Activated CD4-positive, alpha-beta T cell treated with anti-CD3 and anti-CD28 coated beads, Interleukin-2, amount 10 ng/mL, durations not matched to agents 24 days and 14 days (primary cell): ENCODE measurements at places on chromosomes 5 and 9. TPM values are rescaled to one million over a fixed set of nuclear protein-coding genes. Genes with fewer than 3 reads are reported as not detected.

NTRK2 gene
- total RNA-seq = 2.3 and 2.4 TPM in 2 replicates

DNA sequence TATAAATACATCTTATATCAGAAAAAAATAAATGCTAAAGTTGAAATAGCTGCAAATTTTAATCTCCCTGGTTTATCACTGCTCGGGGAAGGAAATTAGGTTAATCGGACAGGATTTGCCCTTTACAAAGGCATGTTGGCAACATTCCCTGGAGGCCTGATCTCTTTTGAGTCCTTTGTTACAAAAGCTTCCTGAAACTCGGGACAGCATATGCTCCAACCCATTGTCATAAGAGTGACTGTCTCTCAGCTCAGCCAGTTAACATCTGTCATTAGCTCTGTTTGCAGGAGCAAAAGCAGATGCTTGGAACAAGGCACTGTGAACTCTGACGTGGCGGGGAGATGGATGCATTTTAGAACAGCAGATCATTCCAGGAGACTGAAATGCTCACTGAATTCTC, 80.6 kb downstream of the MYO10 start:
- H3K27ac ChIP-seq = no peak overlapping the region
- H3K27me3 ChIP-seq = no peaks in the 10 kb centered on the region
- H3K4me3 ChIP-seq = no peak overlapping the region
- H3K36me3 ChIP-seq = no peaks in the 10 kb centered on the region
- no peak for DNase-seq

DNA sequence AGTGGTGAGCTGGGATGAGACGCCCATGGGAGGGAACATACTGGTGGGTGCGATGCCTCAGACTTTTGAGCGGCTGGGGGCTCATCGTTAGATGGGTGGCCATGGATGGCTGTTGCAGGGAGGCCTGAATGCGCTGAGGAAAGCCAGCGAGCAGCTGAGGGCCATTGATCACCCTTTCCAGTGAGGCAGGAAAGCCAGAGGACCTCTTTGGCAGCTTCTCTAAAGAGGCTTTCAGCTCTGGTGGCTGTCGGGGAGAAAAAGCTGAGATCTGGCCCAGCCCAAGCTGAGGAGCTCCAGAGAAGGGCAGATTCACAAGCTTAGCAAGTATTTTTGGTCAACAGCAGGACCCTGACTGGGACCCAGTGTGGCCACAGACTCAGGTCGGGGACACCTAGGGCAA, 13.3 kb upstream of the VAV2 start:
- no peak overlapping the region for H3K27ac ChIP-seq
- no peak overlapping the region for H3K4me3 ChIP-seq
- H3K36me3 ChIP-seq = no peaks in the 10 kb centered on the region
- H3K27me3 ChIP-seq = no peaks in the 10 kb centered on the region
- no peak for DNase-seq
- no peaks in the 10 kb centered on the region for H3K4me1 ChIP-seq

OTP gene
- not detected in 2 replicates for total RNA-seq

CDC20B gene
- total RNA-seq = not detected in 2 replicates

DNA sequence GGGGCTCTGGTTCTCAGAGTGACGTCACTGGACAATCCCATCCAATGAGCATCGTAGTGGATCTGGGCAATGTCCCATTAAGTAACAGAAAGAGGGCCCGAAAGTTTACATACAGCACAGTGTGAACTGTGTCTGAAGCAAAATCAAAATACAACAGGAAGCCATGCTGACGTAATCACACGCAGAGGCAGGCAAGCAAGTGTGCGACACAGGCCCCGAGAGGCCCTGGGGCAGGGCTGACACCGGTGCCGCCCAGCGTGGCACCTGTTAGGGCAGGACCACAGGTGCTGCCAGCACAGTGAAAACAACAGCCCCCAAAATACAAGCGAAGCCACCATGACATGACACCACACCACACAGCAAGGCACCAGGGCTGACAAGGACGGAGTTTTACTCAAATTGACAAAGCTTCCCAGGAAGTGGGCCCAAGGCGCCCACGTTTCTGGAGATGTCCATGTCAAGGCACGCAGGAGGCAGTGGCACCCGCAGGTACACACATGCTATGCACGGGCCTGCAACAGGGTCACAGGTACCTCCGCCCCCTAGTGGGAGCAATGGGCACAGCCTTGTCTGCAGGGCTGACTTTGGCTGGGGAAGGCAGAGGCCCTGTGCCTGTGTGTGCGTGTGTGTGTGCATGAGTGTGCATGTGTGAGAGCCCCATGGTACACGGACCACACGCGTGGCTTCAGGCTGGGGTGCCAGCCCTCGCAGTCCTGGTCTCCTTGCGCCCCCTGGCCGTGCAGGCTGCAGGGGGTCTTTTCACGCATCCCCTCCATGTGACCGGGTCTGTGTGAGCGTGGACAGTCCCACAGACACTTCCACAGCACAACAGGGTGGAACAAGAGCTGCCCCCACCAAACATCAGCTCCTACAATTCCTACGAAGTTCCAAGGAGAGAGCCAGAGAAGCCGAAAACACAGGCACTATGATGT, 19.6 kb downstream of the QSOX2 start:
- DNase-seq = peak; percentile 90
- H3K4me1 ChIP-seq = peaks cover 11% of the 10 kb centered on the region
- H3K27ac ChIP-seq = no peak overlapping the region
- H3K36me3 ChIP-seq = peaks cover 26% of the 10 kb centered on the region
- no peak overlapping the region for H3K4me3 ChIP-seq

- H3K27me3 ChIP-seq = no peaks in the 10 kb centered on the region
- no peak overlapping the region for H3K4me3 ChIP-seq
- H3K27ac ChIP-seq = no peak overlapping the region
These were observed 81.3 kb downstream of the ADAMTSL1 start for GRCh38 chr9:18555105-18555883.

DNA sequence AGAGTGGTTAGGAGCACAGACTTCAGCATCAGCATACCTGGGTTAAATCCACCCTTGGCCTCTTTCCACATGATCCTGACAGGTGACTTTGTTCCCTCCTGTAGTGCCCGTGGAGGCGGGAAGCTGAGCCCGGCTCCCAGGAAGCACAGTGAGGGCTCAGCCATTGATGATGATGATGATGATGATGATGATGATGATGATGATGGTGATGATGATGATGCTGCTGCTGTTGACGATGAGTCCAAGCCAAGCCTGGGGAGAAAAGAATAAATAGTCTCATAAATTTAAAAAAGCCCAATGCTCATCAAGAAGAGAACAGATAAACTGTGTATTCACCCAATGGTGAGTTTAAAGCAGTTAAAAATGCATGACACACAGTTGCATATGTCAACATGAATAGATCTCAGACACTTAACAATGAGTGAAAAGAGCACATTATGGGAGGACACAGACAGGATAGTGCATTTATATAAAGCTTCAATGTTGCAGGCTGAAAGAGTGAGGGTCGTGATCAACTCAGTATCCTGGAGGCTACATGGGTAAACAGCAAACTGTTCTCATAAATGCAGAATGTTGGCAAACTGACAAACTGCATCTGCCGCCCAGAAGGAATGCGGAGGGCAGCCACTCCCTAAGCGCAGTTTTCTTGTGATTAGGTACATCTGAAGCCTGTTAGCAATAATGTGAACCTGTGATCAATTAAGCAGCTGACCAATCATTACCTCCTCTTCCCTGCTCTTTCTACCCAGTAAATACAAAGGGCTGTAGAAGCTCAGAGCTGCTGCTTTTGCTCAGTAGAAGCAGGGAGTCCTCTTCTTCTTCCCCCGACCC, 11.7 kb upstream of the CFAP157 start:
- no peak for DNase-seq
- H3K4me3 ChIP-seq = no peak overlapping the region
- H3K36me3 ChIP-seq = no peaks in the 10 kb centered on the region
- no peaks in the 10 kb centered on the region for H3K27me3 ChIP-seq
- H3K27ac ChIP-seq = no peak overlapping the region

PCDHA3 gene
- total RNA-seq = not detected in 2 replicates
